Stimulated activated CD8-positive, alpha-beta memory T cell treated with anti-CD3 and anti-CD28 coated beads, Interleukin-7, amount 100 ng/mL, for 24 hours (primary cell): ENCODE measurements at places on chromosomes 3 and 15.
A peak's percentile ranks its signal among the peaks of the same experiment; 100 is the strongest.

GRCh38 chr3:85808755-85809154, 850.0 kb downstream of the CADM2 start:
- DNase-seq = no peak

DNA sequence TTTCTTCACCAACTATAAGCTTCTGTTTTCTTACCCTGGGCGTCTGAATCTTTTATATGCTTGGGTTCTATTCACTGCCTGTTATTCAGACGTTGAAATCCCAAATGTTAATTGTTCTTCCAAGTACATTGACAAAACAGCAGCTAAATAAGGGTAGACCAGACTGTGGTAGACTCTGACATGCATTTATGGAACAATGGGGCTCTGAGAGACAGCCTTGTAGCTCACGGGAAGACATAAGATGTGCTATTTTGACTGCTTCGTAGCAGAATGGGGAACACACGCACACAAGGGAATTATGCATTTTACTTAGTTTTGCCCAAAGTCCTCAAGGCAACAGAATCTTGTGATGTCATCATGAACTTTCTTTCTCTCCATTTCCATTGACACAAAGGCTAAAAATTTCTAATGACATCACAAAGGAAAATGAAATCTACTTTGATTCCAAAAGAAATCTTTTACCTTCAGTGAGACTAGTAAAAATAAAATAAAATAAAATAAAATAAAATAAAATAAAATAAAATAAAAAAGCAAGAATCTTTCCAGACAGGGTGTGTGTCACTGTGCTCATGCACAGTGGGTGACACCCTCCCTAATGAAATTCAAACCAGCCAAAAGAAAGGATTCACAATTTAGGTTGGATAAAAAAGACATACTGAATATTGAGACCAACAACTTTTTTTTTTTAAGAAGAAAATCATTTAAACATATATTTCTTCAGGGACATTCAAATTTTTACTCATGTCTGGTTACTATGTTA, 346.6 kb downstream of the ZBTB20 start:
- no peak for DNase-seq

DNA sequence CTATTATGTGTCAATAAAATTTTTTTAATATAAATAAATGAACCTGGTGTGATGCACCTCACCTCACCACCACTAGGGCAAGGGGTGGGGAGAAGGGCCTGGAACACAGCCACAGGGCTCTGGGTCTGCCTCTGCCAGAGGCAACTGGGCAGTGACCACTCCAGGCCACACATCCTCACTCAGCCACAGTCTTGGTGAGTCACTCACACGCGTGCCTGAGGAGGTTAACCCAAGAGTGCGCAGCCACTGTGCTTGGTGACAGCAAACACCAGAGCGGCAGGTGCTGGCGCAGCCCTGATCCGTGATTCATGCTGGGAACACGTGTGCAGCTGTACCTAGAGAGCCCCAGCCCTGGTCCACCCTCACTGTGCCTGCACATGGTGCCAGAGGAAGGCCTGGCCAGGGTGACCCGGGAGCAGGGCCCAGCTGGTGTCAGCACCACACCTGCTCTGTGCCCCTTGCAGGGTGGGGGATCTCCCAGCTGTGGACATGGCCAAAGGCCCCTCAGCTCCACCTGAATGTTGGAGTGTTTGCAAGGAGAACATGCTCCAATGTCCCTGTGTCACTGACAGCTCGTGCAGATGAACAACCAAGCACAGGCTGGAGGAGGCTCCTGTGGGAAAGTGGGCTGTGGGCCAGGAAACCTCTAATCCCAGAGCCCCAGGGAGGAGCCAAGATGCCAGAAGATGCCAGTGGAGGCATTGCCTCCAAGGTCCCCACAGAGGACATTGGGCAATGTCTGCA, 2.1 kb downstream of the SLC41A3 start:
- DNase-seq = no peak

- no peak for DNase-seq
These were observed 23.9 kb downstream of the SLTM start for GRCh38 chr15:58909616-58910015.

GRCh38 chr15:66862940-66863335, 160.9 kb downstream of the SMAD6 start:
- peak; percentile 56 for DNase-seq

- DNase-seq = no peak
These were observed 161.1 kb downstream of the CACNA2D3 start for GRCh38 chr3:54283470-54283869.

- no peak for DNase-seq
These were observed 310.1 kb upstream of the NAALADL2 start for GRCh38 chr3:174548841-174549623.

GRCh38 chr3:98521897-98522543, 682 bp downstream of the CLDND1 start:
- peak; percentile 32 for DNase-seq

DNA sequence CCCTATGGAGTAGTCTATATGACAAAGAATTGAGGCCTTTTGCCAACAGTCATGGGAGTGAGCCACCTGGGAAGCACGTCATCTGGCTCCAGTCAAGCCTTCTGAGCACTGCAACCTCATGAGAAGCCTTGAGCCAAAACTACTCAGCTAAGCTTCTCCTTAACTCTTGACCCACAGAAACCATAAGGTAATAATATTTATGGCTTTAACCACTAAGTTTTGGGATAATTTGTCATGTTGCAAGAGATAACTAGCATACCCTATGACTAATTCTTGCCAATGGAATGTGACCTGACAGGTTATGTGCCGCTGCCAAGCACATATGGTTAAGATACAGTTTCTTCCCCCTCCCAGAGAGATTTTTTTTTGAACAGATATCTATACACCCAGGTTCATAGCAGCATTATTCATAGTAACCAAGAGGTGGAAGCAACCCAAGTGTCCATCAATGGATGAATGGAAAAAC, 11.8 kb upstream of the SLC6A11 start:
- no peak for DNase-seq

DNA sequence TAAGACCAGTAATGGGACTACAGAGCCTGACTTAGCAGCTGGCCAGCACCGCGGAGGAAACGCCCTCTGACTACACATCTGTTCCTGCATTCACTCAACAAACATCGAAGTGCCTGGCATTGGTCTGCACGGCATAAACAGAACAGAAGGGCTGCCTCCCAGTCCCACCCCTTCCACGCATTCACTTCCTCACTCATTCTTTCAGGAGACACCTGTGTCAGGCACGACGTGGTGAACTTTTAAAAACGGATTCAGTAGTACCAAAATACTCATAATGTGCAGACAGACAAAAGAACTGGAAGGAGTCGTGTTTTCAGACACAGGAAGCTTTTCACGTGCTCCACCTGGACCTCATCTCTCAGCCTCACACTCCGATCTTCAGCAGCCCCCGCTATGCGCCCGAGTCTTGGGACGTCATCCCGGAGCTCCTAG, 123.3 kb downstream of the XXYLT1 start:
- no peak for DNase-seq

DNA sequence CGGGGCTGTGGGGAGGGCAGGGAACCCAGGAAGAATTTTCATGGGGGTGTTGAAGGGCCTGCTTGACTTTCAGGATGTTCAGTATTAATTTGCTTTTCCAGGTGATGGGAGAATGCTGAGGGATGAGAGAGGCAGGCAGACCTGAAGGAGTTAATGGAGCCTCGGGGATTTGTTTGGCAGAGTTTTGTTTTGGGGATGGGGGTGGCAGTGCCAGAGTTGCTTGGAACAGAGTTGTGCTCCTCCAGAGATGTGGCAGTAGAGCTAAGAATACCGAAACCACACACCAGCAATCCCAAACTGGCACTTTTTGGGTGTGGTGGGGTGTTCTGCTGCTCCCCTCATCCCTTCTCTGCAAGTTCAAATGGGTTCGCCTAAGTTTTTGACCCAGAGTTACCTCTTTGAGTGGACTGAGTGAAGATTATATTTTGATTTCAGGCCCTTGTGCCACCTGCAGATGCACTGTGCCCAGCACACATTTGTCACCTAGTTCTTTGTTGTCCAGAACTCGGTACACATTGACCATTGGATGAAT, 1.6 kb downstream of the BOC start:
- DNase-seq = no peak

GRCh38 chr3:80263260-80263659, 495.5 kb upstream of the ROBO1 start:
- no peak for DNase-seq

DNA sequence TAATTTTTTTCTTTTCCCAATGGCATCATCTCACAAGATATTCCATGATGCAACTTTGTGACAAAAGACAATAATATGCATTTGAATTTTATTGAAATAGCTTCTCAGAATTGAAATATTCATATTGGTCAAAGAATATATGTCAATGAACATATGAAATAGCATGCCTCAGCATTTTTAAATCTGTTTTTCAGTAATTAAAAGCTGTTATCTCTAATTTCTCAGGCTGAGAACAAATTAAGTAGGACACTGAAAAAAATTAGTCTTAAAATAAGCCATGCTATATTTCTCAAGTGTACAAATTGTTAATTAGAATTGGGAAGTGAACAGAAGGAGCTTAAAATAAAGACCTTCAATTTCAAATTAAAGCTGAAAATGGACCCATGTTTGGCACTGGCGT, 570.1 kb downstream of the MFSD1 start:
- DNase-seq = no peak
